Bone marrow (tissue), 2 donors: ENCODE measurements at places on chromosomes 16 and 17.

GRCh38 chr16:47978491-47979163 is 177.2 kb downstream of the ABCC12 start:
- DNase-seq = no peak

DNA sequence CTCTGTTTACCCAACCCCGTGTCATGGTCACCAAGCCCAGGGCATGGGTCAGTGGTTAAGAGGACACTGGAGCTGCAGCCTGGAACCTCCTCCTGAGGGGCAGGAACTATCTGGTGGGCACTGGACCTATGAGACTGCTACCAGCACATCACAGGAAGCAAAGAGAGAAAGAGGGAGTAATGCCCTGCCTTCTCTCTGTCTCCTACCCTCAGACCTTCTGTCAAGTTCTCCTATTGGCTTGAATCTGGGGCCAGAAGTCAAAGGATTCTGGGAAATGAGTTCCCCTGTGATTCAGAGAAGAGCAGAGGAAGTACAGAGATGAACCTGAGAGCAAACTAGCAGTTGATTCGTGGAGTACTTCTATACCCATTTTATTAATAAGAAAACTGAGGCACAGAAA is 123.0 kb upstream of the GNAO1 start:
- DNase-seq = no peak

DNA sequence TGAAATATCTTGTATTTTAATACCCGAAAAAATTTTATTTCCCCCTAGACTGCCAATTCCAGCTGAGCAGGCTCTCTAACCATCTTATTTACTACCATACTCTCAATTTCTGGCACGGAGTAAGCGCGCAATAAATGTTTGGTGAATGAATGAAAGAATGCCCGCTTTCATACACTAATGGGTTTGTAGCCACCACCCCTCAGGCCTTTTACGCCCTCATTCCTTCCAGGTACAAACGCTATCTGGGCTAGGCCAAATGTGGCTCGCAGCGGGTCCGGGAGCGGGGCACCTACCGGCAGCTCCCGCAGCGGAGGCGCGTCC is 536 bp upstream of the PLD2 start:
- DNase-seq = no peak

DNA sequence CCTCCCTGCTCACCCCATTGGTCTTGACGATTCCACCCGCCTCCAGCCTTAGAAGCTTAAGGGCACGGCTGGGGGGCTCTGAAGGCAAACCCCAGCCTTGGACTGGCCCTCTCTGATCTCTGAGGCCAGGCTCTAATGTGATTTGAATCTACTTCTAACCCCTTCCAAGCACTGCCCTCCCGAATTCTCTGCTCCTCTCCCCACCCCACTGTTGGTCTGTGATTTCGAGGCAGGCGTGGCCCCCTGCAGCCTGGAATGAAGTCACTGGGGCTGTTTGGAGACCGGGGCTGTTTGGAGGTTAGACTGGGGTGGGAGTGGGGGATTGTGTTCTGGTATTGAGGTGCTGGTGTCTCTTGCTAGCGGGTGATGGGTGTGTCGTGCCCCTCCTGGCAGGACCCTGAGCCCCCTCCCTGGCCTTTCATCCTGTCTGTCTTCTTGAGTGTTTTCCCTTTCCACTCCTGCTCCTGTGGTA is 2.2 kb downstream of the GRB7 start:
- DNase-seq = no peak

DNA sequence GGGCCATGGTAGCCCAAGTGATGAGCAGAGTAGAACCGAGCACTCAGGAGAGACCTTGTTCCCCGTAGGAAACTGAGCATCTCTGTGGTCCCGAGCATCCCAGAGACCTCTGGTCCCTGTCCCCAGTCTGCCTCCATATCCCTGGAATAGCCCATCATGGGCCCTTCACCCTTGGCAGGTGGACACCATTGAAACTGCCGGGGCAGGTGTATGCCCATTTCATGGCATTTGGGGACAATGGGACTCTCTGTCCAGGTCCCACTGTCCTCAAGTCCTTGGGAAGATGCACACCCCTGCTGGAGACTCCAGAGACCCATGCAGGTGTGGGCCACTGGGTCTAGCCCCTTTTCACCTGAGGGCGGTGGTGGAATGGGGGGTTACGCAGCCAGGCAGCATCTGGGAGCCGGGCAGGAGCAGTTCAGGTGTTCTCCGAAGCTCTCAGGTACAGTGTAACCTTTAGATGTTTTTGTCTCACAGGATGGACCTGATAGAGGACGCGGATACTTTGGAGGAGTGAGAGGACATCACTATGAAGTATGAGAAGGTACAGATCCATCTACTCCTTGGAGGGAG is 75.9 kb downstream of the GOSR1 start:
- no peak for DNase-seq

- no peak for DNase-seq
These were observed 33.5 kb downstream of the PPM1E start for GRCh38 chr17:58789160-58789559.

- DNase-seq = no peak
These were observed 421 bp upstream of the DLX4 start for GRCh38 chr17:49968405-49969133.

DNA sequence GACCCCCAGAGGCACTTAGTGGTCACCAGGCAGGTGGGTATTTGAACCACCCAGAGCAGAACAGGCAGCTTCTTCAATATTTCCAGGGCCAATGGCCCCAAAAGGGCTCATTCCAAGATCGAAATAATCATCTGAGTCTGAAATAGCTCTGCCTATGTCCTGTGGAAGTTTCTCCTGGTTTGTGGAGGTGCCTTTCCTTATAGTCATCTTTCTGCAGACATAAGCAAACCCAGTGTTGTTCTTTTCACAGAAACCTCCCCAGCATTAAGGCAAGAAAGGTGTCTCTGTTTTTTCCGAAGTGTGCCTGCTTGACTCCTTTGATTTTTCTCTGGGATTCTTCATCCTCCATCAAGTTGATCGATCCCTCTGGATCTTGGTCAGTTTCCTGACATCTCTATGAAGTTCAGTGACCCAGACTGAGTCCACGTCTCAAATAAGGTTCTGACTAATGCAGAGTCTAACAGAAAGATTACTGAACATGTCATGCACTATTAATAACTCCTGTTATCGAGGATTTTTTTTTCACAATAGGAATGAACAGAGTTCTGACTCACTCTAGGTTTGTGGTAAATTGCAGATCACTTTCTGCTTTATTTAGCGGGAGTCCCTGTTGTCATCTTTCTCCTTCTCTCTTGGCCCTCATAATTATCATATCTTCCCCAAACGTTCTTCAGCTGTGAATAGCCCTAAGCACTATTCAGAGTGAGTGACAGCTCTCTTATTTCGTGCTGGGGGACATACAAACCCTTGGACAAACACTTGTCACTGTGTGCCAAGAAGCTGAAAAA is 1.5 kb downstream of the LRRC3C start:
- no peak for DNase-seq

- no peak for DNase-seq
These were observed 23.5 kb downstream of the NFE2L1 start for GRCh38 chr17:48071654-48072053.
